Osteocyte (in vitro differentiated cells): ENCODE measurements at places on chromosomes 1 and 21. TPM values are rescaled to one million over a fixed set of nuclear protein-coding genes. Genes with fewer than 3 reads are reported as not detected.

The LEFTY1 gene
- total RNA-seq: 0.24 and 0.40 TPM in 2 replicates

The NKAIN1 gene
- total RNA-seq: 1.9 and 2.2 TPM in 2 replicates

The LCE2B gene
- not detected in 2 replicates for total RNA-seq

The TYW3 gene
- total RNA-seq: 5.6 and 7.8 TPM in 2 replicates

The FHAD1 gene
- not detected in 2 replicates for total RNA-seq

- no peak overlapping the region for H3K27ac ChIP-seq
- no peaks in the 10 kb centered on the region for H3K36me3 ChIP-seq
- no peak overlapping the region for H3K4me3 ChIP-seq
- H3K4me1 ChIP-seq: peaks cover 9% of the 10 kb centered on the region
- no peak for DNase-seq
Observed at GRCh38 chr21:36466061-36466511, 13.8 kb downstream of the CLDN14 start.

- no peak for DNase-seq
- H3K27me3 ChIP-seq: no peaks in the 10 kb centered on the region
- no peaks in the 10 kb centered on the region for H3K36me3 ChIP-seq
Observed at GRCh38 chr1:10432910-10433700, 2.9 kb downstream of the CENPS start.

GRCh38 chr1:163271535-163271934 lies 50.2 kb upstream of the NUF2 start:
- H3K36me3 ChIP-seq: no peaks in the 10 kb centered on the region
- H3K4me3 ChIP-seq: no peak overlapping the region
- no peaks in the 10 kb centered on the region for H3K27me3 ChIP-seq

GRCh38 chr1:55138823-55139222 lies 76.3 kb downstream of the USP24 start:
- H3K27ac ChIP-seq: no peak overlapping the region
- peaks cover 19% of the 10 kb centered on the region for H3K36me3 ChIP-seq
- DNase-seq: no peak
- no peaks in the 10 kb centered on the region for H3K27me3 ChIP-seq
- no peaks in the 10 kb centered on the region for H3K4me1 ChIP-seq

GRCh38 chr1:168236836-168237611 lies 11.2 kb downstream of the SFT2D2 start:
- peaks cover 26% of the 10 kb centered on the region for H3K4me1 ChIP-seq
- H3K27ac ChIP-seq: peak overlapping the region; percentile 19
- H3K36me3 ChIP-seq: peaks cover 74% of the 10 kb centered on the region
- H3K27me3 ChIP-seq: no peaks in the 10 kb centered on the region

DNA sequence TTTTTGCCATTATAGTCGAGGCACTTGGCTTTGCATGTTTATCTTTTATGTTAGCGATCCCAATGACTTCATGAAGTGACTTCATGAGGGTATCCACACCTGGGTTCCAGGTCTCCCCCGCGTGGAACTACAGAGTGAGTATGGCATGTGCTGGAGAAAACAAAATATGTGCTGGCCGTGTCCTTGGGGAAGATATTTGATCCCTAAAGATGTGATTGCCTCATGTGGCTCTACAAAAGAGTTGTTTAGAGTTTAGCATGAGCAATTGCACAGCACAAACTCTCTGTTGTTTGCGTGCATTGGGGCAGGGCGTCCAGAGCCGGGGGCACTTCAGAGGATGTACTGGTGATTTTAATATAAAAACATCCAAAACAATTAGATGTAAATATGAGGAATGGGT lies 4.8 kb downstream of the IL10RB start:
- H3K36me3 ChIP-seq: peaks cover 36% of the 10 kb centered on the region
- H3K27ac ChIP-seq: no peak overlapping the region
- DNase-seq: no peak
- no peaks in the 10 kb centered on the region for H3K27me3 ChIP-seq

- H3K36me3 ChIP-seq: no peaks in the 10 kb centered on the region
- H3K27ac ChIP-seq: no peak overlapping the region
- H3K27me3 ChIP-seq: no peaks in the 10 kb centered on the region
- DNase-seq: no peak
- H3K4me1 ChIP-seq: peaks cover 40% of the 10 kb centered on the region
Observed at GRCh38 chr21:38272215-38272614, 15.4 kb downstream of the KCNJ15 start.

DNA sequence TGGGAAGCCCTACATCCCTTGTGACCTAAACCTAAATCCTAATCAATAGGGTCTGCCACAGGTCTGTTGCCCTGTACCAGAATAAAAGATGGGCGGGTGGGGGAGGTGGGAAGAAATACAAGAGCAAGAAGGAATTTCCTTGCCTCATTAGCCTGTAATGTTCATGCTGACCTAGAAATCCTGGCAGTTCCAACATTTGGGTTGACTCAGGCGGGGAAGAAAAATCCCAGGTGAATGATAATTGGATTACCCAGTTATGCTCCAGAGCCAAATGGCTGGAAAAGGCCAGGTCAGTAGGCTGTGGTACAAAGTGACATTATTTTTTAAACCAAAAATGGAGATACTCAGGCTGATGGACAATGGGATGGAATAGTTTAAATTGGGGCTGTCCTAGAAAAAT lies 27.3 kb upstream of the A3GALT2 start:
- peaks cover 60% of the 10 kb centered on the region for H3K4me1 ChIP-seq
- H3K36me3 ChIP-seq: peaks cover 34% of the 10 kb centered on the region
- no peaks in the 10 kb centered on the region for H3K27me3 ChIP-seq
- no peak for DNase-seq
- peak overlapping the region; percentile 90 for H3K27ac ChIP-seq
- peak overlapping the region; percentile 84 for H3K4me3 ChIP-seq

DNA sequence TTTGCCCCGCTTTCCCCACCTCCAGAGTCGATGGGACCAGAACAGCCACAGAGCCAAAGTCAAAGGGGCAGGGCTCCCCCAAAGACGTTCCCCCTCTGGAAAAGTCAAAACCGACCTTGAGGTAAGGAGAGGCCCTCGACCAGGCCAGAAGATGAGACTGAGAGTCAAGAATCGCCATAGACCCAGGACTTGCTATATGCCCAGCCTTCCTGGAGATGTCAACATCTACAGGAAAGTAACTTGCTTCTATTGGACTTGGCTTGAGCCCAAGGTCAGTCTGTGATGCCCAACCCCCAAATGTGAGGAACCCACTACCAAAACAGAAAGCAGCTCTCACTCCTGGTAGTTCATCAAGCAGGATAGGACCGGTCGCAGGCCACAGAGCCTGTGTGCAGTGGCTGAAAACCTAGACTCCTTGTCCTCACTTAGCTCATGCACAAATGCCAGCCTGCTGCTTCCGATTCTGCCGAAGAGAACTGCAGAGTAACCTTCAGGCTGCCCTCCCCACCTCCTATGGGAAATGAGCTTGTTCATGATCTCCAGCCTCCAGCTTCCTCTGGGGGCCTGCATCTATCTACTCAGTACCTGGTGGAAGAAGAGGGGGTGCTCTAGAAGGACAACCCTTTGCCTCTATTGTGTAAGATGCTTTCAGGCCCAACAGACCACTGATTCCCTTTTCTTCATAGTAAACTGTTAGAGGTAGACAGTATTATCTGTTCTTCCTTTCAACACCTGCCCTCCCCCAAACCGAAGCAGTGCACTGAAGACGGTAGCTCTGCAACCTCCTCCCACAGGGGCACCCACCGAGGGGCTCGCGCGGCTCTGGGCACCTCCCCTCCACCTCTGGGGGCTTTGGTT lies 1.4 kb downstream of the ACOT7 start:
- H3K27me3 ChIP-seq: no peaks in the 10 kb centered on the region
- H3K4me1 ChIP-seq: peaks cover 14% of the 10 kb centered on the region
- DNase-seq: no peak
- H3K36me3 ChIP-seq: no peaks in the 10 kb centered on the region
- H3K27ac ChIP-seq: peak overlapping the region; percentile 54

GRCh38 chr1:94335950-94336349 lies 82.2 kb upstream of the ABCD3 start:
- no peaks in the 10 kb centered on the region for H3K27me3 ChIP-seq
- H3K4me1 ChIP-seq: peaks cover 45% of the 10 kb centered on the region
- H3K4me3 ChIP-seq: no peak overlapping the region
- H3K27ac ChIP-seq: peak overlapping the region; percentile 88
- no peaks in the 10 kb centered on the region for H3K36me3 ChIP-seq

DNA sequence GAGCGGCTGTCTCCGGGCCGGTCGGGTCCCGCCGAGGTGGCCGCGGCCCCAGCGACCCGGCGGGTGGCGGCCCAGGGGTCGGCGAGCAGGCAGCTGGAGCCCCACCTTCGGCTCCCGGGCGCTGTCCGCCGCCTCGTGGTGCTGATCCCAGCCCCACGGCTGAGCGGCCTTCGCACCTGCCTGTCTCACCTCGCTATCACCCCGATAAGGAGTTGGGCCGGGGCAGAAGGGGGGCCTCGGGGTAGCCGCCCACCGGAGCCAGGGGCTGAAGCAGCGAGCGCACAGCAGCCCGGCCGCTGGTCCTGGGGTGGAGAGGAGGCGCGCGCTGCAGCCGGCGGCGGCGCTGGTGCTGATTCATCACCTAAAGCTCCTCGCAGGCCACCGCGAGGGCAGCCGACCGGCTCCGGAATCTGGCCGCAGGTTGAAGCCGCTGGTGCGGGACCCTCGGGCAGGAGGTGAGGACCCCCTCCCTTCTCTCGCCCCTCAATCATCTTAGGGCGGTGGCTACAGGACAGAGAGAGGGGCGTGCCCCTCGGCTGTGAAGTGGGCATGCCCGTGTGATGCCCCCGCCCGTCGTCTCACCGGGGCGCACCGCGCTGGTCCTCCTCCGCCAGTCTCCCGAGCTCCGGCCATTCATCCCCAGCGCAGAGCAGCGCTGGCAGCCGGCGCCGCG lies 575 bp downstream of the TRIM67 start:
- peak overlapping the region; percentile 70 for H3K4me3 ChIP-seq
- H3K36me3 ChIP-seq: no peaks in the 10 kb centered on the region
- DNase-seq: no peak

DNA sequence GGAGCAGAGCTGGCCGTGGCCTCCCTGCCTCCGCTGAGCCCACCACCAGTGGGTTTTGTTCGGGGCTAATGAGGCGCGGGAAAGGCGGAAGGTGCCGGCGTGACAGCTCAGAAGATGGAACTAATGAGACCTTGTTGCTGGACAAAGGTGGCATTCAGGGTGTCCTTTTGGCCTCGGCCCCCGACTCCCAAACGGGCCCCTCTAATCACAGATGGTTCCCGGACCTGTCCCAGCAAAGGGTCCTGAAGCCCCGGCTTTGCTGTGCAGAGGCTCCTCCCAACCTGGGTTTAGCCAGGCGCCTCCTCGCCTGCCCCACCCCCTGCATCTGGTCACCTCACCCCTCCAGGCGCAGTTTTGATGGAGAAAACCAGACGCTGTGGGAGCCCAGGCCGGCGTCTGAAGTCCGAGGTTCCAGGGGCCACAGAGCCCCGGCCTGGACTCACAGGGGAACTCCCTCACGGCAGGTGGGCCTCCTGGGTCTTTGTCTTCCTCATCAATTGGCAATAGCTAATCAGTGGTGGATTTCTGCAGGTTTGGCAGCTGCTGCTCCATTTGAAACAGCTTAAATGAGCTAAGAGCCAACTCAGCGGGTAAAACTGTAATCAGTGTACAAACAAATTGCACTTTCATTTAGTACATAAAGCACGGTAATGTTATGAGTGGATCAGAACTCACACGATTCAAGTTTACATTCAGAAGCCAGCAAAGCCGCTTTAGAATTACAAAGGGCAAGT lies 44.3 kb upstream of the ADARB1 start:
- no peak for DNase-seq
- peaks cover 46% of the 10 kb centered on the region for H3K4me1 ChIP-seq
- H3K27me3 ChIP-seq: no peaks in the 10 kb centered on the region
